ENCODE measurements at places on chromosomes 13 and 19.

GRCh38 chr19:48520134-48520533 lies 8.5 kb upstream of the LMTK3 start:
- DNase-seq: no peak

GRCh38 chr13:49633710-49634109 lies 5.4 kb downstream of the ARL11 start:
- no peak for DNase-seq

- no peak for DNase-seq
These were observed 6.3 kb downstream of the TPGS1 start for GRCh38 chr19:513368-514165.

GRCh38 chr13:68319384-68319783 lies 1089.2 kb upstream of the PCDH9 start:
- DNase-seq: no peak

DNA sequence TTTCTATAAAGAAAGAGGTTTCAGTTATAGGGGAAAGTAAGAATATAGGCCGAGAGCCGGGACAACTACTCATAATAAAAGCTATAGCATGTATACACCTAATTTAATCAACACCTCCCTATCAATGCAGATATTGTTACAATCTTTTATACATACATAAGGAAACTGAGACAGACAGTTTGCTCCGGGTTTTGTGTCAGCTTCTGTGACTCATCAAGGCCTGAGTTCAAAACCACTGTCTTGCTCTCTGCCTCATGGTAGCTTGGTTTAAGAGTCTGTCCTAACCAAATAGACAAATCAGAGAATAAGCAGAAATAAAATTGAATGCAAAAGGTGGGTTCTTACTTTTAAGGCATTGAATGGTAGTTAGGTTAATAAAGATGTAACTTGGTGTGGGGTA lies 222.9 kb downstream of the GGACT start:
- DNase-seq: no peak
